Cardiac muscle cell (in vitro differentiated cells and primary cell): ENCODE measurements at places on chromosomes 5 and 9.

DNA sequence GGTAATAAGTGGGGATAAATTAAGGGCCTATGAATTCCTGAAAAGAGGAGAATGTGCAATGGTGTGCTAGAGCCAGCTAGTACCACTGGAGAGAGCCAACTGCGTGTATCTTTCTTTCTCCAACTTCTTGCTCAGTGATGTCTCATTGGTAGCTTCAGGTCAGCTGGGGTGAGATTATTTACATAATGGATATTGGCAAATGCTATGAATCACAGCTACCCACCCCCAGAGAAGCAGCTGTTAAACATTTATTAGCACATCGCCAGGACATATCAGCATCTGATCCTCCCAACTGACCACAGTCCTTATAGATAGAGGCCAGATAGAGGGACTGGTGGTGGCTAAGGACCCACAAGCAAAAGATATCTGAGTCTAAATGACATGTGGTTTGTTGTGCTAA lies 421.3 kb downstream of the ACTL7B start:
- no peaks in the 10 kb centered on the region for H3K27me3 ChIP-seq
- DNase-seq: no peak
- no peak overlapping the region for H3K4me3 ChIP-seq
- no peak overlapping the region for H3K27ac ChIP-seq
- H3K36me3 ChIP-seq: no peaks in the 10 kb centered on the region

DNA sequence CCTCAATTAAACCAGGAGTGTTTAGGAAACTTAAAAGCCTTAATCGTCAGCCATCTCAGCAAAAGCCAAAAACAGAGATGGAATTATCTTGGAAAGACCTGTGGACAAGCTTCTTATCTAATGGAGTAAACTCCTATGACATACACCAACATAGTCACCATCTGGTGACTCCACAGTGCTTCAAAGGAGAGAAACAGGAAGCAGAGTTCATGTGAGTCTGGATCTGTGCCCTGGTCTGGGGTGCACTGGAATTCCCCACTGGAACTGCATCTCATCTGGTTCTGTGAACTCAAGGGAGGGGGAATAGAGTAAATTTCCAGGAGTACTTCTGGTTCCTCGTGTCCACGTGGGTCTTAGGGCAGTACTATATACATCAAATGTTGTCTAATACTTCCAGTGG lies 36.3 kb upstream of the KCNN2 start:
- H3K4me3 ChIP-seq: no peak overlapping the region
- H3K36me3 ChIP-seq: no peaks in the 10 kb centered on the region
- H3K27ac ChIP-seq: no peak overlapping the region
- peak; percentile 6 for DNase-seq
- H3K27me3 ChIP-seq: no peaks in the 10 kb centered on the region

DNA sequence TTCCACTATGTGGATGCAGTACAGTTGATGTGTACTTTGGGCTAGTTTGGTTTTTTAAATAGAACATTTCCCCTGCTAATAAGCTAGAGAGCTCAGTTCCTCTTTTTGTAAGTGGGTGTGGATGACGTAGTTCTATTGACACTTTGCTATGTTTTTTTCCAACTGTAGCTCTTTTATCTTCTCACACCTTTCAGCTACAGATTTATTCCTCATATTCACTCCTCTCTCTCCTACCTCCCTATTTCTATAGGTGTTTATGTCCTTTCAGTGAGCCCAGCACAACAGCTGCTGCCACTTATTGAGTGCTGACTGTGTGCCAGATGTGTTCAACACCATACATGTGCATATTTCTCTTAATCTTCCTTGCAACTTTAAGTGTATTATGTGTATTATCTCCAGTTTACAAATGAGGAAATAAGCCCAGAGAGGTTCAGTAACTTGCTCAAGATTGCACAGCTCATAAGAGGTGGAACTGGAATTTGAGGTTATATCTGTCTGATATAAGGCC lies 215.7 kb downstream of the SEMA6A start:
- no peak overlapping the region for H3K4me3 ChIP-seq
- DNase-seq: no peak
- H3K4me1 ChIP-seq: peaks cover 40% of the 10 kb centered on the region
- H3K27ac ChIP-seq: no peak overlapping the region
- no peaks in the 10 kb centered on the region for H3K27me3 ChIP-seq

GRCh38 chr9:98962861-98963260 lies 19.2 kb downstream of the COL15A1 start:
- no peaks in the 10 kb centered on the region for H3K4me1 ChIP-seq
- DNase-seq: peak; percentile 7
- no peak overlapping the region for H3K4me3 ChIP-seq
- no peaks in the 10 kb centered on the region for H3K36me3 ChIP-seq

- H3K36me3 ChIP-seq: no peaks in the 10 kb centered on the region
- DNase-seq: no peak
- no peaks in the 10 kb centered on the region for H3K27me3 ChIP-seq
- H3K4me1 ChIP-seq: no peaks in the 10 kb centered on the region
- H3K27ac ChIP-seq: no peak overlapping the region
- H3K4me3 ChIP-seq: no peak overlapping the region
Observed at GRCh38 chr5:120251898-120252297, 212.2 kb upstream of the PRR16 start.

- peak; percentile 25 for DNase-seq
- H3K27me3 ChIP-seq: no peaks in the 10 kb centered on the region
- no peaks in the 10 kb centered on the region for H3K4me1 ChIP-seq
- no peaks in the 10 kb centered on the region for H3K36me3 ChIP-seq
- H3K27ac ChIP-seq: no peak overlapping the region
- H3K4me3 ChIP-seq: no peak overlapping the region
Observed at GRCh38 chr9:18122171-18122570, 351.8 kb upstream of the ADAMTSL1 start.

- no peaks in the 10 kb centered on the region for H3K27me3 ChIP-seq
- peak overlapping the region; percentile 98 for H3K27ac ChIP-seq
- H3K36me3 ChIP-seq: no peaks in the 10 kb centered on the region
- no peak for DNase-seq
- H3K4me1 ChIP-seq: peaks cover 4% of the 10 kb centered on the region
- peak overlapping the region; percentile 46 for H3K4me3 ChIP-seq
Observed at GRCh38 chr9:112378328-112379176, 1.4 kb upstream of the HSDL2 start.

GRCh38 chr5:8098081-8098480 lies 229.1 kb downstream of the MTRR start:
- H3K4me1 ChIP-seq: no peaks in the 10 kb centered on the region
- H3K36me3 ChIP-seq: no peaks in the 10 kb centered on the region
- DNase-seq: peak; percentile 25
- H3K4me3 ChIP-seq: no peak overlapping the region

GRCh38 chr5:177003649-177004048 lies 2.9 kb downstream of the UIMC1 start:
- no peak overlapping the region for H3K27ac ChIP-seq
- no peak for DNase-seq
- no peaks in the 10 kb centered on the region for H3K27me3 ChIP-seq

GRCh38 chr9:98215821-98216220 lies 23.4 kb upstream of the CORO2A start:
- no peak overlapping the region for H3K27ac ChIP-seq
- no peak overlapping the region for H3K4me3 ChIP-seq
- no peaks in the 10 kb centered on the region for H3K36me3 ChIP-seq
- no peaks in the 10 kb centered on the region for H3K27me3 ChIP-seq
- DNase-seq: peak; percentile 40

GRCh38 chr5:54443270-54443669 lies 12.2 kb upstream of the HSPB3 start:
- no peaks in the 10 kb centered on the region for H3K36me3 ChIP-seq
- H3K27me3 ChIP-seq: no peaks in the 10 kb centered on the region
- peaks cover 15% of the 10 kb centered on the region for H3K4me1 ChIP-seq
- H3K4me3 ChIP-seq: no peak overlapping the region
- no peak overlapping the region for H3K27ac ChIP-seq
- peak; percentile 71 for DNase-seq

- H3K27me3 ChIP-seq: no peaks in the 10 kb centered on the region
- no peak overlapping the region for H3K4me3 ChIP-seq
- no peak for DNase-seq
- H3K36me3 ChIP-seq: peaks cover 6% of the 10 kb centered on the region
Observed at GRCh38 chr9:6000955-6001354, 14.5 kb downstream of the RANBP6 start.

DNA sequence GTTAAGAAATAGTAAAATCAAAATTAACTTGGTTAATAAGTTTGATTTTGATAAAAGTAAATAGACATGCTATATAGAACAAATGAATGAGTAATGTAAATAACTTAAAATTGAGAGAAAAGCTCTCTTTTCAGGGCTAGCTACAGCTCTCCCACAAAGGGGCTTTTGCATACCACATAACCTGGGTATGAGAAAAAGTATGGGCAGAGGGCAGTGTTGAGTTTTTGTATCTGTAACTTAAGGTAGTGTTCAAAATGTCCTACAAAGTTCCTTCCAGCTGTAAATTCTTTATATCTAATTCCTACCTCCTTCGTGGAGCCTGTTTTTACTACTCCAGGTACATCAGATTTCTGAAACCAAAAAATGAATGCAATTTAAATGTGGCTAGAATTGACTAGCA lies 18.9 kb upstream of the TTC33 start:
- H3K36me3 ChIP-seq: peaks cover 32% of the 10 kb centered on the region
- no peak for DNase-seq
- no peak overlapping the region for H3K27ac ChIP-seq
- no peaks in the 10 kb centered on the region for H3K4me1 ChIP-seq
- H3K4me3 ChIP-seq: no peak overlapping the region
- no peaks in the 10 kb centered on the region for H3K27me3 ChIP-seq

GRCh38 chr9:135905380-135906258 lies 1.7 kb downstream of the CAMSAP1 start:
- peaks cover 11% of the 10 kb centered on the region for H3K4me1 ChIP-seq
- H3K36me3 ChIP-seq: no peaks in the 10 kb centered on the region
- H3K27me3 ChIP-seq: no peaks in the 10 kb centered on the region
- no peak for DNase-seq

- no peak overlapping the region for H3K4me3 ChIP-seq
- DNase-seq: no peak
- H3K36me3 ChIP-seq: no peaks in the 10 kb centered on the region
- H3K27ac ChIP-seq: no peak overlapping the region
- H3K4me1 ChIP-seq: peaks cover 2% of the 10 kb centered on the region
Observed at GRCh38 chr9:13932528-13933267, 381.2 kb downstream of the NFIB start.

GRCh38 chr5:150851039-150851438 lies 4.7 kb downstream of the IRGM start:
- H3K36me3 ChIP-seq: no peaks in the 10 kb centered on the region
- no peaks in the 10 kb centered on the region for H3K27me3 ChIP-seq
- no peaks in the 10 kb centered on the region for H3K4me1 ChIP-seq

DNA sequence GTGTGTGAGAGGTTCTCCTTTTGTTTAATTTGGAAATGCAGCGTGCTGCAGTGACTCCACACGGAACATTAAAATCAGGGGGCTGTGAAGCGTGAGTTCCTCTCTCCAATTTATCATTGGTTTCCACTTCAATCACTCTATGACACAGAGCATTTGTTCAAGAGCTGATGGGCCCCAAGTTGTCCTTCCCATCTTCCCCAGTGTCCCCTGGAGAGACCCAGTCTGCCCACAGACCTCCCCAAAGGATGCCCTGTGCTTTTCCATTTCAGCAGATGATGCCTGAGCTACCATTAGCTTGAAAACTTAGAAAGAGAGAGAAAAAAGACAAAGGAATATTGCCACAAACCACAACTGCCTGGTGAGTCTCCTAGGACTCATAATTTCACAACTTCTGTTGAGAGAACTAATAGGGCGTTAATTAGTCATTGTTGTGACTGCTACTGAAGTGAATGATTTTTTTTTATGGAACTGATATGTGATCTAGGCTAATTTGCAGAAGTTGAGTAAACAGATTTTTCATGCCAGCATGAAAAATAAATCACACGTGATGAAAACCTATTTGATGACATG lies 772.7 kb downstream of the SEMA5A start:
- H3K36me3 ChIP-seq: no peaks in the 10 kb centered on the region
- no peaks in the 10 kb centered on the region for H3K4me1 ChIP-seq
- no peak overlapping the region for H3K27ac ChIP-seq
